OCI-M1 (cell line): ENCODE measurements at places on chromosomes 3 and 15.

- peak; percentile 72 for DNase-seq
Observed at GRCh38 chr3:50324351-50325112, 2.0 kb upstream of the HYAL2 start.

DNA sequence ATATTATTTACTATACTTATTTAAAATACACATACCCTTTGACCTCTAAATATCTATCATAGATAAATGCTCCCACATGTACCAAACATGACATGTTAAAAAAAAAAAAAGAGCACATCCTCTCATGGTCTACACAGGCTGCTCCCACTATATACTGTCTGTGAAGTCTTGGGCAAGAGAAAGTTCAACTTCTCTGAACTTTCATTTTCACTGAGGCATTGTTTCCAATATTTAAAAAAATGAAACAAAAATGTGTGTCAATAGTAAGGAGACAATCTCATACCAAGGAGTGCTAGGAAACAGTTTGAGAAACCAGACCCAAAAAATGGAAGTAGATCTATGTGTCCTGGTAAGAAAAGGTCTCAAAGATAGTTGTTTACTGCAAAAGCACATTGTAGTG, 29.3 kb downstream of the SLC4A7 start:
- peak; percentile 43 for DNase-seq

DNA sequence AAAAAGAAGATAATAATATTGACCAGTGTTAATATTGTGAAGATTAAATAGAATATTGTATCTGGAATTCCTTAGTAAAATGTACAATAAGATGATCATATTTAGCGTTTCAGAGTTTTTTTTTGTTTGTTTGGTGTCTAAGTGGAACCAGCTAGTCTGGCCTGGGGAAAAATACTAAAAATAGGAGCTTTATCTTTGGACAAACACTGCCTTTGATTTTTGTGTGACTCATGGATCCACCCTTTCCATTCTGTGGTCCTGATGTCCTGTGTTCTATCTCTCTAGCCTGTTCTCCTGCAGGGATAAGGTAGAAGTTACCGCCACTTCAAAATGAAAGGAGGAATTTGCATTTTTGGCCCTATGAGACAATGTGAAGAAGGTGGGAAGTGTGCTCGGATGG, 79.7 kb upstream of the CRBN start:
- DNase-seq: no peak

GRCh38 chr3:123525433-123525832, 59.4 kb downstream of the HACD2 start:
- DNase-seq: no peak

GRCh38 chr3:160012108-160012507, 23.5 kb downstream of the IL12A start:
- DNase-seq: peak; percentile 63
